Activated CD4-positive, alpha-beta T cell treated with anti-CD3 and anti-CD28 coated beads for 1 hour (primary cell): ENCODE measurements at places on chromosomes 6 and 20.

DNA sequence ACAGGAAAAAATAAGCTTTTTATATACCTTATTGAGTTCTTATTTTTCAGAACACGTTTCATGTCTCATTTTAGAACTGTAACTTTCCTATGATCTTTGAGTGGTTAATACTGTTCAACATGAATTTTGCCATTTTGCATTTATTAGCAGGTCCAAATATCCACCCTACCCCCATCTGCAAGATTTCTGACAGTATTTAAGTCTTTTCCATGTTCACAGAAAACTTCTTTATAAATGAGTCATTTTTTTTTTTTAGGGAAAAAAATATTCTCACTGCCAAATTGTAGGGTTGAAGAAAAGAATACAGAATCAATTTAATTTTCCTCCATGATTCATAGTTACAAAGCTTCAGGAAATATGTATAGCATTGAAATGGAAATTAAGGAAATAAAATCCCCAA lies 101.8 kb downstream of the COL21A1 start:
- DNase-seq: no peak

- no peak for DNase-seq
Measured at GRCh38 chr6:143333749-143334520, 116.6 kb downstream of the ADAT2 start.

DNA sequence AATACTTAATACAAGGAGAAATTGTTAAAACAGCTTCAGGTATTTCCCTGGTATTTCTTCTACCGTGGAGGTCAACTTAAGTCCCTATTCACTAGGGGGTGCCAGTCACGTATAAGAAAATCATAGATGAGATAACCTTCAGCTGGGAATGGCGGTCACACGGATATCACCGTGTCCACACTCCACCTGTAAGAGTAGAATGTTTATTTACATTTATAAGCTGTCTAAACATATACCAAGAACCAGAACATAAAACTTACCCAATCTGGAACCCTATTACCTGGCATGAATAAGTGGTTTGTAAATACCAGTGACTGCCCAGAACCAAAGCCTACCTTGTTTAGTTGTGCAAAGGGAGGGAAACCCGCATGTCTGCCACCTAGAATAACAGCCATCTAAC lies 1.9 kb upstream of the ELOVL4 start:
- DNase-seq: no peak

DNA sequence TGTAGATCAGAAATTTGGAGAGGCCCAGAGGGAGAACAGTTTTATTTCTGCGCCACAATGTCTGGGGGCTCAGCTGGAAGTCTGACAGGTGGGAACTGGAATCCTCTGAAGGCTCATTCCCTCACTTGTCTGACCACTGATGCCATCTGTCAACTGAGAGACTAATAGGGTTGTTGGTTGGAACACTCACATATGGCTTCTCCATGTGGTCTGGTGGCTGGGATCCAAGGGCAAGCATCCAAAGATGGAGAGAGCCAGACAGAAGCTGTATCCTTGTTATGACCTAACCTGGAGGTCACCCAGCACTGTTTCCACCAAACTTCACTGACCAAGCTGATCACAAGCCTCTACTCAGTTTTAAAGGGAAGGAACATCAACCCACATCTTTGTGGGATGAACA lies 117.9 kb upstream of the AKAP12 start:
- no peak for DNase-seq

- DNase-seq: no peak
Measured at GRCh38 chr6:101931766-101932165, 538.3 kb downstream of the GRIK2 start.

- DNase-seq: no peak
Measured at GRCh38 chr20:62119591-62120364, 2.5 kb upstream of the LSM14B start.

DNA sequence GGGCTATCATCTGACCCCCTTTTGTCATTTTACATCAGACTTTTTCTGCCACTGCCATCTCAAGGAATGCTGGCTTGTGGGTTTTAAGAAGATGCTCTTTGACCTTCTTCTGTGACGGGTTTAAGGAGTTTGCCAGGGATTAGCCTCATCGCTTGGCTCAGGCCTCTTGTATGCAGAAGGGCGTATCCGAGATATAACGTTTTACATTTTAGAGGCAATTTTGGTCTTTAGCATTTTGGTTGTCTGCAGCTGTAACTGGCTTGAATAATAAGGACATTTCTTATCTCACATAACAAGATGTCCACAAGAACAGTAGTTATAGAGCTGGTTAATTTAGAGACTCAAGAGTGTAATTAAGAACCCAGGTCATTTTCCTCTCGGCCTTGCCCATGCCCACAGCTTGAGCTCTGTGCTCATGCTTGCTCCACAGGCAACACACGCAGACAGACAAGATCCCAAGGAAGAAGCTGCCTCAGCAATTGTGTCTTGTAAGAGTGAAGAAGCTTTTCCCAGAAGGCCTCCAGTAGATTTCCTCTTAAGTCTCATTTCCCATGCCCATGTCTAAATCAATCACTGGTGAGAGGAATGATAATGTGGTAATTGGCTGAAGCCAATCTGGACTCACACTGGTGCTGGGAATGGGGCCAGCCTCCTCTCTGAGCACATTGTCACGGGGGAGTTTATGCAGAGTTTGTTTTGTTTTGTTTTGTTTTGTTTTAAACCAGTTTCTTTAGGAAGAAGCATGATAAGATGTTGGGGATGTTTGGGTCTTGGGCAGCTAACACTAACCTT lies 36.8 kb downstream of the PTCHD4 start:
- no peak for DNase-seq

DNA sequence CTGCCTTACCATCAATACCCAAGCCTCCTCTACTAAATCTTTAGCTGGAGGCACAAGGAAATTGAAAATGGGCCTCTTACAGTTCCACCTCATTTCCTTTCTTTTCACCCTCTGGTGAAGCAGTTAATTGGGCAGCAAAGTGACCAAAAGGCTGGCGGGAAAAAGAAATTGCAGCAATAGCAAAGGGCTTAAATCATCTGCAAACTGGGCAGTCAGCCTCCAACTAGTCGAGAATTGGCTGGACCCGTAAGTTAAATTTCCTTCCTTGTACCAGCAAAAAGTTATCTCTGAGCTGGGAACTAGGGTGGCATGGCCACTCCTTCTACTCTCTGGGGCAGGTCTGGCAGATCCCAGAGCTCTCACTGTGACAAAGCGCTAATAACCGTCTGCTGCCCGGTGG lies 33.5 kb downstream of the GHRH start:
- DNase-seq: no peak

GRCh38 chr20:31969991-31970390 lies 2.0 kb downstream of the XKR7 start:
- no peak for DNase-seq
